Central memory CD4-positive, alpha-beta T cell (primary cell): ENCODE measurements at places on chromosomes 2 and 18.

DNA sequence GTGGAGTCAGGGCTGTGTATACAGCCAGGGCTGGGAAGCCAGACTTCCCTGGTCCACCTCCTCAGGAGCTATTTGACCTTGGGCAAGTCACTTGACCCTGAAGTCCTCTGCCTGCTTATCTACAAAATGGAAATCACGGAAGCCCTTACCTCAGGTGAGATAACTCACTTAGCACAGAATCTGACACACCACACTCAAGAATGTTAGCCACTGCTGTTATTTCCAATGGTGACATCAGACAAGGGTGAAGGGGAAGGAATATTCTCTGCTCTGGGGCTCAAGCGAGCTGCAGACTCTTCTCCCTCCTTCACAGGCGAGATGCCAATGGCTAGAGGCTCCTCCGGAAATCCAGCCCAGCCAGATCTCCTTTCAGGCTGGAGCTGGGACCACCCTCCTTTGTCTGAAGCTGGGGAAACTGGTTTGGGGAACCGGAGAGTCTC lies 189.6 kb downstream of the HAUS1 start:
- no peak for DNase-seq

DNA sequence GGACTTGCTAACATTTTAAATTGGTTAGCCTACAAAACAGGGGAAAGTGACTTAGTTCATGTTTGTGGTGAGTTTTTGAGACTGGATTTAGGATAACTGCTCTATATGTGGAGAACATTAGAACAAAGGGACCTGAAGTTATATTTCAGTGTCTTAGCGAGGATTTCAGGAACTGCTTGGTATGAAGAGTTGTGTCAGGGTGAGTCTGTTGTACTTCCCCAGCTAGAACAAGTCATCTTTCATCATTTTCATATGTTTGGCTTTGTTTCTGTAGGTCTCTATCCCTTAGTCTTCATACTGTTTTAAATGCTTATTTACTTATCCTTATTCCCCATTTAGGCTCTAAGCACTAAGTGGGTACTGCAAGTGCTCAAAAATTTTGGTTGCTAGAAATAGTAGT lies 41.9 kb downstream of the KCMF1 start:
- DNase-seq, result no peak

DNA sequence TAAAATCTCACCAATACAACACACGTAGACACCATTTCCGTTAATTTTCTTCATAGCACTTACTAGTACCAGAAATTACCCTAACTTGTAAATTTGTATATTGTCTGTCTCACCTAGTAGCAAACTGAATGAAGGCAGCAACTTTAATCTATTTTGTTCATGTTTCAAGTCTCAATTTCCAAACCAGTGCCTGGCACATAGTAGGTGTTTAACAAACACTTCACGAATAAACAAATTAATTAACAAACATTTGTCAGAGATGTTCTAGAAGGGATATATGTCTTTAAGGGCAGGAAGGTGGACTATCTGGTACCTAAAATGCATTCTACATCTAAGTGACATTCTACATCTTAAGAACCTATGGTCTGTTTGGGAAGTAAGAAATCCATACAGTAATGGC lies 963 bp downstream of the THADA start:
- no peak for DNase-seq

DNA sequence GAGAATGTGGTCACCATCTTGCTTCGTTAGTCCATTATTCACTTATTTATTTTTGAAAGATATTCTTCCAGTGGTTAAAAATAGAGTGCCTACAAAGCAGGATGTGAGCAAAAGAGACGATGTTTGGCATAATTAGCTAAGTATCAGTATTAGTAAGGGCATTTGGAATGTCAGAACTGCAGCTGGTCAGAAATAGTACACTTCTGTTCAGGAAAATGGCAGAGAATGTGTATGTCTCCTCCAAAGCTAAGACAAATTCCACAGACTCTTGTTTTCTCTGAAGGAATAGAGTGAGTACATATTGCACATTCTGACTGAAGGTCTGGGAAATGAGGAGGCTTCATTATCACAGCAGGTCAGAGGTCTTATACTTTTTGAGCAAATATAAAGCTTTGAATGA lies 209.0 kb downstream of the L3MBTL4 start:
- no peak for DNase-seq

DNA sequence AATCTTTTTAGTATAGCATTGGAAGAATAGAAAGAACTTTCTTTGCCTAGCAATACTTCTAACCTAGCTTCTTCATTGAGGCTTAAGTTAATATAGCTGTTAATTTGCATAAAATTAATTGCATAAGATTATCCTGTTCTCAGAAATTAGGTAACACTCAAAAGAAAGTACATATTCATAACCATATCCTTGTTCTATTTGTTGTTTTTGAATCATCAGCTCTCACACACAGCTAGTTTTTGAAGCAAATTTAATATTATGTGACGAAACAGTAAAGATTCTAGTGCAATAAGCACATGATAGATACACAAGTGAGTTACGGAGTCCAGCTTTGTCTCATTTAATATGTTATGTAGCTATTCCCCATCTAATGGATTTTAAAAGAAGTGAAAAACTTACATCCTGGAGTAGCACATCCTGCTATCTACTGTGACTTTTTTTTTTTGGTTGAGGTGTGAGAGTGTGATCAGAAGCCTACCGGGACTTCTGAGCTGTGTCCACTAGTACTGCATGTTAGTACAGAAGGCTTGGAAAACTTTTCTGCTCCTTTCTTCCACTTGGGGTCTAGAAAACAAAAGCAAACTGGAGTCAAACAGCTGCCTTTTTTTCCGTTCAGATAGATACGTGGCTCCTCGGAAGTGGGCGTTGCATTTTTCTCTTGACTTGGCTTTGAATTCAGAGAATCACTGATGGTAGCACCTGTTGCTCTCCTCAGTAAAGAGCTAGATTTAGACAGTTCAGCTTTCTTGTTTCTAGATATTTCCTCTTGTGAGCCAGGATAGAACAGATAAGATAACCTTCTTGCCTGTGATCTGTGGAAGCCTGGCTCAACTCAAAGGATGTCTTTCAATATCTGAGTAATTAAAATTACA lies 27.2 kb downstream of the KDM3A start:
- peak; percentile 21 for DNase-seq

DNA sequence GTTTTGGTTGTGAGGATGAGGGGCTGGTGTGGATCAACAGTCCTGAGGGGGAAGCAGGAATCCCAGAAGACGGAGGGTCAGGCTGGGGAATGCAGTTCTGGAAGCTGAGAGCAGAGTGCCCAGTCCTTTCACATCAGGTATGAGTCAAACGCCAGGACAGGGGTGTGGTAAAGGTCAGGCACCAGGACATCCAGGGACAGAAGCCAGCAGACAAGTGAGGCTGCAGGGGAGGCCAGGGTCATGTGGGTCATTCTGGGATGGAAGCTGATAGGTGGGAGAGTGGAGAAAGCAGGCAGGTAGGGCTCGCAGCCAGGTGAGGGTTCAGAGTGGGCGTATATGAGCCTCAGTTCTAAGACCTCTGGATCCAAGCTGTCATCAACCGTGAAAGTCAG lies 12.8 kb upstream of the GNLY start:
- no peak for DNase-seq

GRCh38 chr2:3201281-3201680 lies 176.3 kb downstream of the EIPR1 start:
- no peak for DNase-seq

- no peak for DNase-seq
Observed at GRCh38 chr18:75562216-75562615, 134.7 kb upstream of the SMIM21 start.
